CD4-positive, alpha-beta T cell treated with Interleukin-4 for 1 hour (primary cell): ENCODE measurements at places on chromosomes 11 and 22.

- DNase-seq, result no peak
These were observed 12.2 kb upstream of the MRPL17 start for GRCh38 chr11:6695377-6695776.

DNA sequence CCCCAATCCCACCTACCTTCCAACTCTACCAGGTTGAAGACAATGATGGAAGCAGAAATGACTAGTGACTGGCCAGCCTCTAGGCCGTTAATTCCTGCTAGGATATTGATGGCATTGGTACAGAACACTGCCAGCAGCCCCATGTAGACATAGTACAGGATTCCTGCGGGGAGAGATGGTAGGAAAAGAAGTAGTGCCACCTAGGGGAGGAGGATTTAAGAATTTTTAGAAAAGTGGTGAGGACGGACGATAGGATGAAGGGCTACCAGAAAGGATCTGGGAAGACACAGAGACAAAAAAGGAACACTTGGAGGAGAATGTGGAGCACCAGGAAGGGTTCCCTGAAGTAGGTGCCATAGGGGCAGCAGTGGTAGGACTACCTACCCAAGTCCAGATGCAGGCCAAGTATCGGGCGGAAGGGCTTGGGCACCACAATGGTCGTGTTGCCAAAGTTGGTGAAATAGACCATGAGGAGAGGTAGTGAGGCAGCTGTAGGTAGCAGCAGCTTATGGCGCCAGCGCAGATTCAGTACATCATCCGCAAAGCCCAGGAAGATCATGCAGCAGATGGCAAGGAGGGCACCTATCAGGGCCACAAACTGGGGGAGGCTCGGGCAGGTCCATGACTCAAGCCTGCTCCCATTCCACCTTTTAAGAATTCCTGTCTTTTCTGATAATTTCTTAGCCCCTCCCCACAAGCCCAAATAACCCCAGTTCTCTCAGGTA, 1.2 kb downstream of the DPAGT1 start:
- DNase-seq, result no peak

- peak; percentile 6 for DNase-seq
These were observed 61.6 kb upstream of the KCNQ1OT1 start for GRCh38 chr11:2761131-2762030.

GRCh38 chr11:60344146-60344545, 17.1 kb downstream of the MS4A6E start:
- DNase-seq, result no peak

DNA sequence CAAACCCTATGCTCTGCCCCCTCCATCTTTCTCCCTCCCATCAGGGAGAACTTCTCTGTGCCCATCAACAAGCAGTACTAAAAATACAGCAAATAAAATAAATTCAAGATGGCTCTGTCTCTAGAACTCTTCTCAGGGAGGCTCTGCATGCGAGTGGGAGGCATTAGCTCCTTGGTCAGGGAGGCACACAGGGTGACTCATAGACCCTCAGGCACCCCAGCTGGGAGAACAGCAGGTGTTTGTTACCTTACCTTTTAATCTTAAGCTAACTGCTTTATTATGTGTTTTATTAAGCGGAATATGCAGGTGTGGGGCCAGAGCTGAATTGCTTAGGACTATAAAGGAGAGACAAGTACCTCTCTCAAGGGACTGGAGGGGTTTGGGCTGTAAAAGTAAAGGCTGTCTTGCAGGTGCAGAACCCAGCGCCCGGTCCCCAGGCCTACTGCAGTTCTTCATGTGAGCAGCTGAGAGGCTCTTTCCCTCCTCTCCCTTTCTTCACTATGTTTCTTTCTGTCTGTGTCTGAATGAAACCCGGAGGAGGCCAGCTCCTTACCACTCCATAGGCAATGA, 20.8 kb downstream of the CSNK2A3 start:
- DNase-seq, result no peak

GRCh38 chr11:114050258-114050927, 9.1 kb upstream of the ZBTB16 start:
- DNase-seq, result no peak

- no peak for DNase-seq
These were observed 203.1 kb upstream of the MTMR2 start for GRCh38 chr11:96126917-96127595.

GRCh38 chr11:11709447-11710239, 87.8 kb upstream of the GALNT18 start:
- DNase-seq, result no peak

GRCh38 chr11:66970807-66971442, 4.2 kb upstream of the C11orf86 start:
- no peak for DNase-seq

- DNase-seq, result no peak
These were observed 65.8 kb upstream of the RASSF10 start for GRCh38 chr11:12943311-12943710.

DNA sequence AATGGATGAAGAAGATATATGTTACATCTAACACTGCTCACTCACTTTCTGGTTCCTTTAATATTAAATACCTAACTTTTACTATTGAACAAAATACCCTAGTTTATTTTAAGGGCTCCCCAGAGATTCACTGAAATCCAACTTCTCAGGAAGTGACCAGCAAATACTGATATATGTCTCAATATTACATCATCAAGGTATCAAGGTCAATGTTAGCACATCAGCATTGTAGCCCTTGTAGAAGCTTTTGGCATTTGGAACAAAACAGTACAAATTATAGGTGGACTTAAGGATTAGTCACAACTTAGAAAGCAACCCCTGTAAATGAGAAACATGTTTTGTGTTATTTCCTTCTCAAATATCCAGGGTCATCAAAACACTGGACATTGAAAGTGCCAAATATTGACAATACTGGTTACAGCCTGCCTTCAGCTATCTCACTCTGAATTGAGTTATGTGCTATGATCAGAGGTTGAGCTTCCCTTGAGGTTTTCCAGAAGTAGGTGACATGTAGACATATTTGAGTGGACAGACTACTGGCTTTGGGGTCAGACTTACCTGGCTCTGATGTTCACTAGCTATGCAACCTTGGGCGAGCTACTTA, 1.9 kb upstream of the ATL3 start:
- no peak for DNase-seq

- no peak for DNase-seq
These were observed 9.2 kb downstream of the MUC2 start for GRCh38 chr11:1083621-1084551.

DNA sequence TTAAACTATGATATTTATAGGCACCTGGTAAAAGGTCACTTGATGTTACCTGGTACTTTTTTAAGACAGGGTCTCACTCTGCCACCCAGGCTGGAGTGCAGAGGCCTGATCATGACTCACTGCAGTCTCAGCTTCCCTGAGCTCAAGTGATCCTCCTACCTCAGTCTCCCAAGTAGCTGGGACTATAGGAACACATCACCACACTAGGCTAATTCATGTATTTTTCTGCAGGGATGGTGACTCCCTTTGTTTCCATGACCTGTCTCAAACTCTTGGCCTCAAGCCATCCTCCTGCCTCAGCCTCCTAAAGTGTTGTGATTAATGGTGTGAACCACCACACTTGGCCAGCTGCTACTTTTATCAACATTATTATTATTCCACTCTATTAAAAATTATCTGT, 47.6 kb downstream of the OR4C45 start:
- DNase-seq, result no peak

- DNase-seq, result no peak
These were observed 626 bp upstream of the F2 start for GRCh38 chr11:46718155-46719019.

- no peak for DNase-seq
These were observed 602 bp upstream of the AQP11 start for GRCh38 chr11:77589181-77589520.

DNA sequence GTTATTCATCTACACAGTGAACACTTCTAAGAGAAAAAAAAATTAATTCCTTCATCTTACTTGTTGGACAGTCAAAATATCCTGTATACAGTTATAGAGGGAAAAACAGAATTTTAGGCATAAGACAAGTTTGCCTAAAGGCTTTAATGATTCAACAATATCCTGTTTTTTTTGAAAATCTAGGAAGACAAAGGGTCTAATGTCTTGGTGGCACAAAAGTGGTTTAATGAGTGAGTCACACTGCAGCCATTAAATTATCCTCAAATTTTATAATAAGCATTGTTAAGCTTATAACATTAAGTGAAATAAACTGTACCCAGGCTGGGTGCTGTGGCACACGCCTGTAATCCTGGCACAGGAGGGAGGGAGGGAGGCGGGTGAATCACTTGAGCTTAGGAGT, 72.9 kb downstream of the GAB2 start:
- no peak for DNase-seq
